Heart left ventricle (tissue), 16 donors: ENCODE measurements at places on chromosomes 16 and 17. TPM values are rescaled to one million over a fixed set of nuclear protein-coding genes. Genes with fewer than 3 reads are reported as not detected.
A peak's percentile ranks its signal among the peaks of the same experiment; 100 is the strongest.

GRCh38 chr16:55144651-55145050 lies 179.4 kb upstream of the IRX6 start:
- DNase-seq, result no peak

Gene DLX4
- not detected for polyA plus RNA-seq

Gene ZNF652
- polyA plus RNA-seq, result 16.3 TPM

Gene TMIGD1
- not detected for polyA plus RNA-seq

Gene ITGAX
- polyA plus RNA-seq, result 2.0 TPM

GRCh38 chr16:23280483-23280967 lies 21.6 kb upstream of the SCNN1B start:
- no peak for DNase-seq

GRCh38 chr17:6381526-6382465 lies 53.1 kb downstream of the AIPL1 start:
- DNase-seq, result no peak

GRCh38 chr16:53071748-53072301 lies 17.0 kb downstream of the CHD9 start:
- peak; percentile 91 for DNase-seq

- no peak for DNase-seq
Measured at GRCh38 chr17:57507828-57508227, 237.3 kb downstream of the CCDC182 start.

DNA sequence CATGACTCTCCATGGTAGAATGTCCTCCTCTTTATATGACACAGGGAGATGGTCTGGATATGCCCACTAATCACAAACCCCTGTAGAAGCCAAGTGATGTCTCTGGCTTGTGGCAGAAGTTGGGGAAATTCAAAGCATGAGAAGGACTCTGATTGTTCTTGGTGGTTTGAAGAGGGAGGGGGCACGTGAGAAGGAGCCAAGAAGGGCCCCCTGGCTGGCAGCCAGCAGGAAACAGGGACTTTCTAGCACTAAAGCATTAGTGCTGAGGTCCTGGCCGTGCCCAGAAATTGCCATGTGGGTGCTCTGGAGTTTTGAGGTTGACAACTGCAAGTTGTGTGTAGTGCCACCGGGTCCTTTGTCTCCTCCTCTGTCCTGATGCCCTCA lies 199.9 kb downstream of the LGALS9B start:
- DNase-seq, result no peak

DNA sequence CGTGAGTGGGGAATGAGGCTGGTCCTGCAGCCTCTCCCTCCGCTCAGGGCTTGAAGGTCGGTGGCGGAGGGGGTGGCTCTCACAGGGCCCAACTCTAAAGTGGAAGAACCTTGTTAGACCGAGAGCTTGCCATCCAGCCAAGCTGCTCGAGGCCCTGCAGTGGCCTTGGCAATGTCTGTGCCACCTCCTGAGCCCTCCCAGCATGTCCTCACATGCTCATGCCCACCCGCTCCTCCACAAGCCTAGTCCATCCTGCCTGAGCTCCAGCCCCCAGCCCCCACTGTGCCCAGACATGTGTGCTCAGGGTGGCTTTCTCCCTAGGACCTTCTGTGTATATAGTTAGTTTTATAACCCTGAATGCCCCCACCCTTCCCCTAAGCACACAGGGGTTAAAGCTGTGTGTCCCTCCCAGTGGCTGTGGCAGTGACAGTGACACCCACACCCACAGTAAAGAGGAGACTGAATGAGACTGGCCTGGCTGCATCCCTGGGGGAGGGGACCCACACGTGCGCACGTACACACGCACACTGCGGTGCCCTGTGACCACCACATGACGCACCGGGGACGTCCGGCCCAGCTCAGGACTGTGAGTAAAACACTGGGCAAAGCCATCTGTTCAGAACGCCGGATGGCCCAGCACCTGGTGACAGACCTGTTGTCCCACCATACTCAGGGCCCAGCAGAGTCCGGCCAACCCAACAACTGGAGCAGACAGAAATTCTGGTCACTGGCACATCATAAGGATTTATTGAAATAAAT lies 15.6 kb downstream of the PDK2 start:
- peak; percentile 92 for DNase-seq

Gene GAS2L2
- polyA plus RNA-seq, result 0.06 TPM

- no peak for DNase-seq
Measured at GRCh38 chr17:67549820-67550219, 167.9 kb upstream of the NOL11 start.

DNA sequence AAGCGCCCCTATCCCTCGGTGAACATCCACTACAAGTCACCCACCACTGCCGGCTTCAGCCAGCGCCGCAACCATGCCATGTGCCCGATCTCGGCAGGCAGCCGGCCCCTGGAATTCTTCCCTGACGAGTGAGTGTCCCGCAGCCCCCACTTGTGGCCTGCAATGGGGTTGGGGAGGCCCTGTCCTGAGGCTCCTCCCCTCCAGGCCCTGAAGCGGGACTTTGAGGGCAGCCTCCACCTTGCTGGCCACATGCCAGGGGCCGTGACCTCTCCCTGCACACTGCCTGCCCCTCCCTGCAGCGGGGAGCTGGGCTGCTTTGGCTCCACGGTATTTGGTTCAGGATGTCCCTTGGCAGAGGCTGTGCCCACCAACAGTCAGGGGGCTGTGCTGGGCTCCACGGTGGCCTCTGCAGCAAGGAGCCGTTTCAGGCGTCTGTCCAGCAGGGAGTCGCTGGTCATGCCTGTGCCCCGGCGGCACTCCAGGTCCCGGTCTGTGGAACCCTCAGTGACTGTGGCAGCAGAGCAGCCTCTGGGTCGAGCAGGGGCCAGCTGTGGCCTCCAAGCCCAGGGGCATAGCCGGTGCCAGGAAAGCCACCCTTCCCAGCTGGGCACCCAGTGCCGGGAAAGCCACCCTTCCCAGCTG lies 8.3 kb downstream of the NME3 start:
- DNase-seq, result no peak

Gene AURKB
- polyA plus RNA-seq, result not detected

DNA sequence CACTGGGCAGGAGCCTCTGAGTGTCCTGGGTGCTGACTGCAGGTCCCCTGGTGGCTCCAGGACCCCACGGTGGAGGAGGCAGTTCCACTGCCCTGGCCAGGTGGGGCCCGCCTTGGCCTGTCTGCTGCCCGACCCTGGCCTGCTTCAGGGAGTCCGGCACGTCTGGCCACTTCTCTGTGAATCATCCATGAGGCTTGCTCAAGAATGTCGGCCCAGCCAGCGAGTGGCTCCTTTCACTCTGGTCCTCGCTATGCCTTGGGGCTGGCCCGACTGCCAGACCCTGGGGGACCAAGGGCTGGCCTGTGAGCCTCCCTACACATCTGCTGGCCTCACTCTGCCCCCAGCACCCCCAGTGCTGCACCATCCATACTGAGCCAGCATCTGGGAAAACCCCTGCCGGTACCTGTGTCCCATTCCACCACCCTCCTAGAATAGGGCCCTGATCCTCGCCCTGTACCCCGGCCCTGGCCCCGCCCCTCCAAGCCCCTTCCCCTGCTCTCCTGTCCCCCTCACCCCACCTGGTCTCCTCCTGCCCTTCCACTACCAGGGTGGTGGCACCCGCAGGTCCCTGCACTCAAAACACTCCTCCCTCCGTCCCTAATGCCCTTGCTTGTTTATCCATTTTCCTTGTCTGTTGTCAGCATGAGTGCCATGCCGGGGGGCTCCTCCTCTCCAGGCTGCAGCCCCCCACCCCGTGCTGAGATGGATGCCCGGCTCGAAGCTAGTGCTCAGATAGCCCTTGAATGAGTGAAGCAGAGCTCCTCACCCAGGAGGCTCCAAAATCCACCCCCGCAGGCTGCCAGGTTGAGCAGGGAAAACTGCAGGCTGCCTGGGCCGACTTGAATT lies 35.5 kb downstream of the ADCY7 start:
- DNase-seq, result peak; percentile 30

GRCh38 chr17:37824534-37825485 lies 80.0 kb upstream of the HNF1B start:
- DNase-seq, result no peak

DNA sequence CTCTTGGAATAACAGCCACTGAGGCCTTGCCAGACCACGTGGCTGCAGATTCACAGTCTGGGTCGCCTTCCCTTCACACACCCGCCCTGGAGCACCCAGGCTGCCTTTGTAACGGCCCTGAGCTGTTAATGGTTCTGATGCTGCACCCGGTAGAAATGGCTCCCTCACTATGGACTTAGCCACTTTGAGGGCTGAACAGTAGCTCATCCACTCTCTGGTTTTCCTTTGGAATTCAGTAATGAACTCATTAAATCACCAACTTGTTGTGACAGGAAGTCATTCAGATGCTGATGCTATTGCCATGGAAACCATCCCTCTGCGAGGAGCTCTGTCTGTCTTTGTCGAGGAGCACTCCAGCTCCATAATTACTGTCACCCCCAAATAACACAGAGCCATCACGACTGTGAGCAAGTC lies 59.2 kb downstream of the CDK5R1 start:
- no peak for DNase-seq

GRCh38 chr17:44353672-44354331 lies 8.7 kb downstream of the GRN start:
- no peak for DNase-seq

- no peak for DNase-seq
Measured at GRCh38 chr16:8678068-8678927, 3.9 kb downstream of the ABAT start.

GRCh38 chr17:81958633-81959342 lies 2.2 kb downstream of the NOTUM start:
- no peak for DNase-seq

- DNase-seq, result no peak
Measured at GRCh38 chr17:7695586-7695985, 7.3 kb downstream of the WRAP53 start.

DNA sequence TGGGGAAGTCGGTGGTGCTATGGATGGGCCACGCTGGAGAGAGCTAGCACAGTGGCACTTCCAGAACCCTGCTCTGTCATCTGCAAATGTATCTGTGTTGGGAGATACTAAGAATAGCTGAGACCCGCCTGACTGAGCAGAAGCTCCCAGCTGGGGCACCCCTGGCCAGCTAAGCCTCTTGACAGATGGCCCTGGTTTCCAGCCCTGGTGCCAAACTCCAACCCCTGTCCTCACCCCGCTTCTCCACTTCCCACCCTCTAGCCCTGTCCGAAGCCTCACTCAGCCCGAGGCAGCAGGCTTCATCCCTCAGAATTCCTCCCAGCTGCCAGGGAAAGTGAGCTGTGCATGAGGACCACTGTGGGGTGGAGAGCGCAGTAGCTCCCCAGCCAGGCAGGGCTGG lies 124.4 kb downstream of the CCDC144A start:
- no peak for DNase-seq

Gene SPATA22
- not detected for polyA plus RNA-seq

Gene INTS2
- 3.0 TPM for polyA plus RNA-seq

Gene RAB37
- 0.83 TPM for polyA plus RNA-seq

DNA sequence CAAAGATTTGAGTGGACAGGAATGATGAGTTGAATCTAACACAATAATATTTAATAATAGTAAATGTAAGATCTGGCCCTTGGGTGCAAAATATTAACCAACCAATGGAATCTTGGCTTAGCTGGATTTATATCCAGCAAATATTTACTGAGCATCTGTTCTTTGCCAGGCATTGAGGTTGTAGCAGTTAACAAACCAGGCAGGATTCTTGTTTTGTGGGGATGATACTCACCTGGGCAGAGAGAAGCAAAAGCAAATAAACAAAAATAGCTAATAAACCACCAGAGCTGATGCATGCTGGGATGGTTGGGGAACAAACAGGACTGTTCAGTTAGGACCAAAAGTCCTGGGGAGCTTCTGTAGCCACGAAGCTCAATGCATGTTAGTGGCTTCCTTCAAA lies 84.1 kb upstream of the CDH13 start:
- DNase-seq, result no peak

Gene WNK4
- polyA plus RNA-seq, result not detected

DNA sequence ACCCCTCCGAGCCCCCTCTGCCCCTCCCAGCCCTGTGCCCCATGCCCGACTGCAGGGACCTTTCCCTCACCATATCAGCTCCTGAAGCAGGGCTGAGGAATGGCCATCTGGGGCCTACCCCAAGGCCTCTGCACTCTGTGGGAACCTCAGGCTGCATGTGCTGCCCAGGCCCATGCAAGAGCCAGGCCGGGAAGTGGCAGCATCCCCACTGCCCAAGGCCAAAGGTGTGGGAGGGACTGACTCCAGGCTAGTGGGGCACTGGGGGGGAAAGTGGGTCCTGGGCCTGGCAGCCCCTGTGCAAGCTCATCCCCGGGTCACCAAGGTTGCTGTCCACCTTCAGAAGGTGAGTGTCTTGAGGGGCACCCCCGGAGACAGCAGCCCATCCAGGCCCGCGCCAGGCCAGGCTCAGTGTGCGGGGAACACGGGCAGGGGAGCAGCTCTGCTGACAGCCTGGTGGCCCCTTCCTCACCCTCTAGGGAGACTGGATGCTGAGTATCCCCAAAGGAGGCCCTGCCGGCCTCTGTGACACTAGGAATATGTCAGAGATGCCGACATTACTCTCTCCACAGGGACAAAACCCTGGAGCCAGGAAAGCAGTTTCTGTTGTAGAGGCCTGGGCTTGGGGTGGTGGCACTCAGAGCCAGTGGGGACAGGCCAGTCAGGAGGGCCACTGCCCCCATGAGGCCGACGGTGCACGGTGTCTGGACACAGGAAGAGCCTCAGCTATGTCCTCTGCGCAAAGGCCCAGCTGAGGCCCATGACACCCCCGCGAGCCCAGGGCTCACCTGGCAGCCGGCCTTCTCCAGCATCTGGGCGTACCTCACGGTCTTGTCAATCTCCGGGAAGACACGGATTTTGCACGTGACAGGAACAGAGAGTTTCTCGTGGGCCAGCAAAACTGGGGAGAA lies 3.3 kb downstream of the DUS1L start:
- no peak for DNase-seq

- no peak for DNase-seq
Measured at GRCh38 chr16:29675811-29676643, 3.0 kb upstream of the QPRT start.

GRCh38 chr17:41571561-41572434 lies at the start of gene KRT9:
Gene KRT9 (minus strand): TSS chr17:41572059. CDS start chr17:41571992, 67 bp downstream.
- DNase-seq, result peak; percentile 33

Gene RNF222
- not detected for polyA plus RNA-seq

DNA sequence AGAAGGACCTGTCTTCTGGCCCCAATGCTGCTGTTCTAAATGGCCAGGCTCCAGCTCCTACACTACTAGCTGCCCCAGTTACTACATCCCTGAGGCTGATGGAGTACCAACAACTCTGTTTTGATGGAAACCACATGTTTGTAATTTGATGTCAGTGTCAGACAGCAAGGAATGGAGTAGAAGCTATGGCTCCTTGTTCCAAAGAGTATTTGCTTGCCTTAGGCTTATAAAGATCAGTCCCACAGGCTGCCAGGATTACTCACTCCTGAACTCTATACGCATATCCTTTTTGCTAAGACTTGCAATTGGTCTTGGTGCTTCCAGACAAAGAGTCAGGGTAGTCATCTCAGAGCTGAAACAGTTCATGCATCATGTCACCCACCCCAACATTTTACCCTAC lies 139.6 kb downstream of the HS3ST3A1 start:
- no peak for DNase-seq

- DNase-seq, result no peak
Measured at GRCh38 chr17:18921485-18921884, 30.5 kb upstream of the SLC5A10 start.
